T follicular helper cell (primary cell): ENCODE measurements at places on chromosomes 3 and 15.

- DNase-seq: no peak
These were observed 53.0 kb upstream of the ROPN1 start for GRCh38 chr3:124044956-124045355.

- no peak for DNase-seq
These were observed 725.9 kb upstream of the NR2F2 start for GRCh38 chr15:95604634-95605036.

DNA sequence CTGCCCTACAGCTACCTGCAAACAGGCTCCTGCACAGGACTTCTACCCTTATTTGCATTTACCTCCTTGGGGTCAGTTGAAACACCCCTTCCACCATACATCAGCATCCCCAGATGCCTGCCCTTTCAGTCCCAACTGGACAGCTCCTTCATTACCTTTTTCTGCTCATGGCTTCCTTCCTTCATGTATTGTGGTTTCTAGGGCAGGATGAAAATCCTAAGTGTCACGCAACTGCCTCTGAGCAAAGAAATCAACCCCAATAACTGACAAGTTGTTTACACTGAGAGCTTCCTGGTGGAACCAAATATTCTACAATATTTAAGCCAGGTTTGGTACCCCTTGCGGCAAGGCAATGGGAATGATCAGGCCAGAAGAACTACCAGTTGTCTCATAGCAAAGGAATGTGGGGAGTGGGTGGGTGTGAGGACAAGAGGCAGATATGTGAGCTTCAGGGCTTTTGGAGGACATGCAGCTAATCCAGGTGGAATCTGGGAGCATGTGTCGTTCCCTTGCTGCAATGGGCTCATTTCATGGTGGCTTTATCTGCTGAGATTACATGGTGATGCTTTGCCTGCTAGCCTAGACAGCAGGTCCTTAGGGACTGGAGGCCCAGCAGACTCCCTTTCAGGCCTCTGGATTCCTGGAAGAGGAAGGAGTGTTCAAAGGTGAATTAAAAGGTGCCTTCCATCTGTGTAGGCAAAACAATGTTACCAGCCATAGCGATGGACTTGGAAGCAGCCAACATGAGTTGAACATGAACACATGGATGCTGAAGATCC is 34.9 kb downstream of the PPCDC start:
- no peak for DNase-seq

- no peak for DNase-seq
These were observed 37.6 kb downstream of the WNT5A start for GRCh38 chr3:55449527-55449926.

DNA sequence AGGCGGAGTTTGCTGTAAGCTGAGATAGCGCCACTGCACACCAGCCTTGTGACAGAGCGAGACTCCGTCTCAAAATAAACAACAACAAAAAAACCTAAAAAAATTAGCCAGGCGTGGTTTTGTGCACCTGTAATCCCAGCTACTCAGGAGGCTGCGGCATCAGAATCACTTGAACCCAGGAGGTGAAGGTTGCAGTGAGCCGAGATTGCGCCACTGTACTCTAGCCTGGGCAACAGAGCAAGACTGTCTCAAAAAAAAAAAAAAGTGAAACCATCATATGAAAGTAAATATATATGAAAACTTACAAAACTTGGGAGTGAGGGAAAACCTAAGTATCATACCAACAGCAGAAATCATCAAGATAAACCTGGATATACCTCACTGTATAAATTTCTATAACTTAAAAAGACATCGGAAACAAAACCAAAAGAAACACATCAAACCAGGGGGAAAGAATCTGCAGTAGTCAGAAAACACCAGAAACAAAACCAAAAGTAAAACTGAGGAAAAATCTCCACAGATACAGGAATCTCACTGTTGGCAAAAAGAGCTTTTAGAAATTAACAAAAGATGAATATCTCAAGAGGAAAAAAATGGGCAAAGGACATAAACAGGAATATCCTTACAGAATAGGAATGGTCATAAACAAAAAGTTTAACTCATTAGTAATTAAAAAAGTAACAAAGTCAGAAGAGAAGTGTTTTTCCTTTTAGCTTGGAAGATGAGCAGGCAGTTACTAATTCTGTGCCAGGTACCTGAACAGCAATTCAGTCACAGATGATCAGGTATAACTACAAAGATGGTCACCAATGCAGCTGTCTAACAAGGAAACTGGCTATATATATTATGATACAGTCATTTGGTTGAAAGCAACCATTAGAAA is 41.3 kb downstream of the ETV5 start:
- no peak for DNase-seq

DNA sequence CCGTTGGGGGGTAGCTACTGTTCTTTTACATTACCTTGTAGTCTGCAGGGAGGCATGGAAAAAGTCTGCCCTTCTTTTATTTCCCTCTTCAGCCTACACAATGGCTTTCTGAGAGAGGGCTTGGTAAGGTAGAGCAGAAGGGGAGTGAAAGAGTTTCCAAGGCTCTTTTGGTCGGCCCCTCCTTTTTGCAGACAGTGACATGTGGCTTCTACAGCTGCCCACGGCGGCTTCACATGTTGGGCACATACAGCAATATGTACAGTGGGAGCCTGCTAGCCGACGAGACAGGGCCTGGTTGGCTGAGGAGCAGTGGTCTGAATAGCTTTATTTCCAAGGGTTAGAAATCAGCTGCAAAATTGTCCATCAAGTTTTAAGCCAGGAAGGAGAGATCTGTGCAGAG is 4.0 kb downstream of the INAFM2 start:
- no peak for DNase-seq

- DNase-seq: no peak
These were observed 66.0 kb downstream of the STAC start for GRCh38 chr3:36446276-36446675.

- DNase-seq: no peak
These were observed 132.9 kb downstream of the RYR3 start for GRCh38 chr15:33443708-33444107.

GRCh38 chr3:74676-75243 is 121.8 kb upstream of the CHL1 start:
- no peak for DNase-seq

DNA sequence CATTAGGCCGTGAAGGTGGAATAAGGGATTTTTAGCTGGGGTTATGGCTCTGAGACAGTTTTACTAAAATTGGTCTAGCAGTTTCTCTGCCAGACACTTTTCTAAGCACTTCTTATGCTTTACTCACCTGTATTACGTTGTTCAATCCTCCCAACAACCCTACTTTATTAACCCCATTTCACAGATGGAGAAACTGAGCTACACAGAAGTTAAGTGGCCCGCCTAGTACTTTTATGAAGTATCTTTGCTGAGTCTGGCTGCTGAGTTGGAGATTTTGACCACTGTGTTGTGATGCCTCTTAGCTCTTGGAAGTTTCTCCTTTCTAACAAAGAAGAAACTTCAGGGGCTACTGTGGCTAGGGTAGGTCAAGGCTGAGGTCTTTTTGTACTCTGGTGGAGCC is 11.5 kb downstream of the LIMD1 start:
- no peak for DNase-seq

DNA sequence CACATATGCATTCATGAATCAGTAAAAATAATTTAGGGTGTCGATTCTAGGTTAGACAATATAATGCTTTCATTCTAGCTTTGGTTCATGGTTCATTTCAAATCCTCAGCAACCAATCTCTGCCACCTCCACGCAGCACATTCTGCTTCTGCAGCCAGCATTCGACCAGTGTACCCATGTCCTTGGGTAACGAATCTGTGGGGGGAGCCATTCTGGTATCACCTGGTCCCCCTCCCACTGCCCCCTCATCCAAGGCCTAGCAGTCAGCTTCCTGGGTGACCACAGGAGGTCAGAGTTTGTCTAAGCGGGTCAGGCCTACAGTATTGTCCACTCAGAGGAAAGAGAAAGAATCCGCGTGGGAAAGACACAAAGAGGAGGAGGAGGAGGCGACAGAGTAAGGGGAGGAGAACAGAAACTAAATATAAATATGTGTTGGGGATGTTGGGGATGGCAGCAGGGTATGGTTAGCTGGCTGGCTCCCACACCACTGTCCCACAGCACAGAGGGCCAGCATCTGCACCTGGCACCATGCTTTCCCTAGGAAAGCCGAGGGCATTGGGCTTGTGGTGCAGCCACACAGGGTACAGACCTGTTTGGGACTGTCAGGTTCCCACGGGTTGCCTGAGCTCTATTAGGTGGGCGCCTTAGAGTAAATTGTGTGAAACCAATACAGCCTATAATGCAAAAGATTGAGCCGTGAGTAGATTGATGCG is 12.1 kb downstream of the PAK6 start:
- DNase-seq: no peak

- DNase-seq: no peak
These were observed 22.6 kb downstream of the SLC51A start for GRCh38 chr3:196238612-196239560.

GRCh38 chr3:137165117-137165806 is 207.5 kb downstream of the IL20RB start:
- DNase-seq: no peak

DNA sequence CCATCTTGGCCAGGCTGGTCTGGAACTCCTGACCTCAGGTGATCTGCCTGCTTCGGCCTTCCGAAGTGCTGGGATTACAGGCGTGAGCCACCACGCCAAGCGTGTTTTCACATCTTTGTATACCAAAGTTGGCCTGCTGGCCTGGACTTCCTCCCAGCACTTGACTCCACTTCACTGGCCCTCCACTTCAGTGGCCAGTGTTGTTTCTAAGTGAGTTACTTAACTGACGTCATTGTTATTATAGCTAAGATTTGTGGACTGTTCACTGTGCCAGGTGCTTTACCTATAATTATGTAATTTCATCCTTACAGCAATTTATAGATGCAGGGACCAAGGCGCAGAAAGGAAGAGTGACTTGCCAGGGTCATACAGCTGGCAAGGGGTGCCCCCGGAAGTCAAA is 52.0 kb downstream of the HRH1 start:
- DNase-seq: no peak

GRCh38 chr3:141476033-141476432 is 10.8 kb upstream of the RASA2 start:
- DNase-seq: no peak

GRCh38 chr3:168714609-168715240 is 619.0 kb upstream of the GOLIM4 start:
- DNase-seq: no peak

DNA sequence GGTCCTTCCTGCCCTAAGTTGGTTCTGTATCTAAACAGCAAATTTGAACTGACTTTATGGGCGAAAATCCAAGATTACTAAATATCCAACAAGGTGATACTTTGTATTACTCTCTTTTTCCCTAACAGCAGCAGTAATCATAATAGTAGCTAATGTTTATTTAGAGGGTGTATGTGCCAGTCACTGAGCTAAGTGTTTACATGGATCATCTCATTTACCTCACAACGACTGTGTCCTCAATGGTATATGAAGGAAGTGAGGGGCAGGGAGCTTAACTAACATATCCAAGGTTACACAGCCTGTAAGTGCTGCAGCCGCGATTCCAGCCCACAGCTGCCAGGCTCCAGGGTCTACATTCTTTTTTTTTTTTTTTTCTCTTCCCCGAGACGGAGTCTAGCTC is 10.3 kb upstream of the LRRC34 start:
- DNase-seq: no peak

GRCh38 chr15:48624700-48625099 is 20.8 kb downstream of the FBN1 start:
- DNase-seq: no peak

DNA sequence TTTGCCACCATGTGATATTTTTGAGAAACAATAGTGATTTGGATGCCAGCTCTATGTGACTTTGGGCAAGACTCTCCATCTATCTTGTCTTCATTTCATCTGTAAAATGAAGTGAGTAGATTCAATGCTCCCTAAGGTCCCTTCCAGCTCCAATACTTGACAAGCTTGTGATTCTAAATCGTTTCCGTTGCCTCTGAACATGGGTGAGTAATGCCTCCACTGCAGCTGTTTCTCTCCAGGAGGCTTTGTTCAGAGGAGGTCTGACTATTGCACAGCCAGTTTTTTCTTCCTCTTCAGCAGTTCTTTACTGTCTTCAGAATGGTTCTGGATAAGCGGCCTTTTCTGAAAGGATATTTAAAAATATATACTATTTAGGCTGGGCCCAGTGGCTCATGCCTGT is 14.8 kb upstream of the TMOD3 start:
- DNase-seq: no peak

DNA sequence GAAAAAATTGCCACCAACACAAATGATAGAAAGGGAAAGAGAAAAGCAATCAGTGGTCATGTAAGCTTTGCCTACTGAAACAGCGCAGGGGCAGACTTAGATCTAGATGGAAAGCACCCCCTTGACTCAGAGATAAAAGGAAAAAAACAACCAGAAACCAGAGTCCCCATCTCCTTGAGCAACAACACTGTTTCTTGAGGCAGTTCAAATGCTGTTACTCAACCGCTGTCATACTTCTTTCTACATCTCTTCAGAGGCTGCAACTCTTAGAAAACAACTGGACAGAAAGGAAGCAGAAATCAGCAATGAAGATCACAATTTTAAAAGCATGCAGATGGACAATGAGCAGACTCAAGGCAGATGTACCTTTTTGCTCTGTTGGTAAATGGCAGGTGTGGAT is 36.5 kb downstream of the FSIP1 start:
- DNase-seq: no peak

DNA sequence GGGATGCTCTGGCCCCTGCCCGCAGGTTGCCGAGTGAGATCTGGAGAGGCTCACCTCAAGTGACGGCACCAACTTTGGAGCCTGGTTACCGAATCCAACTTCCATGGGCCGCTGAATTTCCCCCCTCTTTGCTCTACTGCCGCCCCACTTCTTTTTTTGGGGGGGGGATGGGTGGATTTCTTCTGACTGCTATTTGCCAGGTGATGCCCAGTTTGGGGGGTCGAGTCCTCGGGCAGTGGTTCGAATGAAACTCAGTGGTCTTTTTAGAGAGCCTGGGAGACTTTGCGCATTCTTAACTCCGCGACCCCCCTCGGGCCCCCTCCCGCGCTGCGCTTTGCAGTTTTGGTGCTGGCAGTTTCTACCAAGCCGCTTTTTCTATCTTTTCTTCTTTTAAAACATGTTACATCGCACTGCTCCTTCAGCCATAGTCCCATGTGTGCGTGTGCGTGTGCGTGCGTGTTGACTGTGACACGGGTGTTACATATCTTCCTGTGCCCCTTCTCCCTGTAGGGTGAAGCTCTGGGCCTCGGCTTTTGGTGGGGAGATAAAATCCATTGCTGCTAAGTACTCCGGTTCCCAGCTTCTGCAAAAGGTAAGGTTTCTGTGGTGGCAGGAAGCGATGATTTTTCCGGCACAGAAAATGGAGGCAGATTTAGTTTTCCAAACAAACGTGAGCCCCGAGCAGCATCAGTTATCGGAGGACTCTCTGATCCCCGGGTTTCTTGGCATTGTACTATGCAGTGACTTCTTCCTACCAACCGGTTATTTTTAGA is 837 bp downstream of the CACNA2D3 start:
- no peak for DNase-seq

GRCh38 chr15:67199391-67199790 is 55.1 kb downstream of the AAGAB start:
- no peak for DNase-seq
